ENCODE measurements at places on chromosomes 1 and 21. TPM values are rescaled to one million over a fixed set of nuclear protein-coding genes. Genes with fewer than 3 reads are reported as not detected.

Gene VWA5B1
- total RNA-seq = not detected

Gene CELA3B
- total RNA-seq = not detected

Gene POTED
- not detected for total RNA-seq

Gene SH3BGRL3
- 35.0 TPM for total RNA-seq

Gene KIAA0040
- total RNA-seq = under 0.01 TPM

Gene OR2L2
- not detected for total RNA-seq

Gene OR2L5
- not detected for total RNA-seq

Gene KCNK2
- 86.9 TPM for total RNA-seq

Gene JAM2
- total RNA-seq = 0.83 TPM

Gene TCHHL1
- not detected for total RNA-seq

Gene CFH
- total RNA-seq = 12.8 TPM

Gene LCE1B
- not detected for total RNA-seq

Gene CD244
- total RNA-seq = not detected

Gene SPRR1A
- total RNA-seq = not detected

Gene GBP3
- 50.0 TPM for total RNA-seq

Gene CELA2B
- not detected for total RNA-seq

Gene FAM72A
- 2.2 TPM for total RNA-seq

Gene MYOG
- total RNA-seq = not detected

Gene RAP1A
- total RNA-seq = 18.1 TPM

Gene RNU1-1
- total RNA-seq = under 0.01 TPM

Gene FCER1A
- not detected for total RNA-seq

Gene UBE2U
- not detected for total RNA-seq

Gene S100A14
- total RNA-seq = not detected

Gene PCNT
- 14.2 TPM for total RNA-seq

Gene C1orf141
- total RNA-seq = not detected

Gene ARL8A
- total RNA-seq = 19.7 TPM

Gene MAEL
- total RNA-seq = not detected

Gene MFSD2A
- total RNA-seq = 5.7 TPM

Gene TNFRSF4
- total RNA-seq = not detected

Gene VASH2
- total RNA-seq = 0.90 TPM

Gene OR2L13
- not detected for total RNA-seq

Gene SHISAL2A
- not detected for total RNA-seq

Gene BRINP3
- total RNA-seq = under 0.01 TPM

Gene SH3BP5L
- total RNA-seq = 25.0 TPM

Gene F5
- not detected for total RNA-seq

Gene LCE3E
- total RNA-seq = not detected

Gene IL19
- not detected for total RNA-seq

Gene TNFSF4
- 19.7 TPM for total RNA-seq

Gene TTC22
- not detected for total RNA-seq

Gene SELENBP1
- 21.1 TPM for total RNA-seq

Gene TFF3
- total RNA-seq = not detected

Gene ARHGEF16
- total RNA-seq = not detected

Gene ACTN2
- under 0.01 TPM for total RNA-seq

Gene OR2T35
- not detected for total RNA-seq

Gene ERI3
- total RNA-seq = 55.3 TPM

Gene COL24A1
- total RNA-seq = 2.5 TPM

Gene DLGAP3
- not detected for total RNA-seq

Gene CYP4Z1
- total RNA-seq = not detected

Gene RGS1
- total RNA-seq = not detected

Gene KRTAP11-1
- not detected for total RNA-seq

Gene SYT6
- not detected for total RNA-seq

Gene TNFAIP8L2
- not detected for total RNA-seq

Measured in IMR-90 (cell line).